ENCODE measurements at places on chromosomes 16 and 17.

DNA sequence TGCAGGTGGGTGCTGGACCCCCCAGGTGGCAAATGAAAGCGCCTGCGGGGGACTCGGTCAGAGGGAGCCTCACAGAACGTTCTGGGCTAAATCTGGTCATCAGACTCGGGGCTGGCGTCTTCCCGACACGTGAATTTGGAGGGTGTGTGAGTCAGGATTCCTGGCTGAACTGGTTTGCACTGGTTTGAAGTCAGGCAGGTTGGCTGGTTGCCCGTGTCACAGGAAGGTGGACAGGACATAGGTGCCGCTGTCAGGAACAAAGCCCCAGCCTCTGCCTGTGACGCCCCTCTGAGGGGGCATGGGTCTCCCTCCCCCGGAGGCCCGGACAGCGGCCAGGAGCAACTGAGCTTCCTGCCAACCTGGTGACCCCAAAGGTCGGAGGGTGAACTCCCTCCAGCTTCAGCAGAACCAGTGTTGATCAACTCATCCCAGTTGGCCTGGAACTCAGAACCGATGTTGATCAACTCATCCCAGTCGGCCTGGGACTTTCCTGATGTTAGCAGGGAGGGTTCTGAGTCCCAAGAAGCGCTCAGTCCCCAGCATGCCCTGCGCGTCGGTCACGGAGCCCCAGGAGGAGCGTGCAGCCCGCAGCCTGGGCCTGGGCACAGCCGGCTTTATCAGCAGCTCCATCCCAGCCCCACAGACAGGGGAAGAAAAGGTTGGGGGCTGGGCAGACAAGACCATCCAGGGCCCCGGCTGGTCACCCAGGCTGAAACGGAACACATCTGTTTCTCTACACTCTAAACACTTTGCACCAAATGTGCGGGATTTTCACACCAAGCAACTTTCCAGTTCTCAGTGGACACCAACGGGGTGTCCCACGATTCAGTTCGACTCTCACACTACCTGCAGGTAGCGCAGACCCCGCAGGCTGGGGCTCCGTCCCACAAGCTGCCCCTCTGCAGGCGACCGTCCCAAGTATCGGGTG, 14.4 kb upstream of the METRNL start:
- peak; percentile 1 for DNase-seq

DNA sequence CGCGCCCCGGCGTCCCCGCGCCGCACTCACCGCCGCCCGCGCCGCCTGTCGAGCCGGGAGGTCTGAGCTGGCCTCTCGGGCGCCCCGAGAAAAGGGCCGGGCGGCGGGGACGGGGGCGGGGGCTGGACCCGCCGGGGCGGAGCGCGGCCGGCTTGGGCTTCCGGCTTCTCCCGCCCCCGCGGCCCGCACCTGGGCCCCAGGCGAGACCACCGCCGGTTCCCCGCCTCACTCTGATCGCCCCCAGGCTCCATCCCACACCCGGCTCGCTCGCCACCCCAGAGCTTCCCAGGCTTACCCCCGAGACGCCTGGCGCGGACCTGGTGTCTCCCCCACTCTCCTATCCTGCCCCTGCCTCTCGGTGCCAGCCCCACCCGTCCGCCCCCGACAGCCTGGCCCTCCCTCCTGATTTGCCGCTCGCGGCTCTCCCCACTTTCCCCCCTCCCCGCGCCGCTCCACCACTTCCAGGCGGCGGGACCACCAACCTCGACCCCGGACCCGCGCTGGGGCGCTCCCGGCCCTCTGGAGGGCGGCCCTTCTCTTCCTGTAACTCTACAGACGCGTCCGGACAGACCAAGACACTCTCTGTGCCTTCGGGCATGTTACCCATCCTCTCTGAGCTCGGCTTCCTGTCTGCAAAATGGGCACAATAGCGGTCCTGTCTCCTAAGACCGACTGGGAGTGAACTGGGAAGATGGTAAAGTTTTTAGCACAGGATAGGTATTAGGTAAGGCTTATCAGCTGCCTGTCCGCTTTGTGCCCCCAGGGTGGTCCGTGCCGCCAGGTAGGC, at the start of gene LITAF:
Gene LITAF, minus strand, starts transcription at position 64 of the 787 bp plus-strand sequence. CDS start 30,189 bp downstream, outside the sequence.
- peak; percentile 46 for DNase-seq

GRCh38 chr17:19708431-19709175, 7.8 kb downstream of the SLC47A2 start:
- no peak for DNase-seq

GRCh38 chr16:24685539-24686432, 43.7 kb upstream of the TNRC6A start:
- no peak for DNase-seq

DNA sequence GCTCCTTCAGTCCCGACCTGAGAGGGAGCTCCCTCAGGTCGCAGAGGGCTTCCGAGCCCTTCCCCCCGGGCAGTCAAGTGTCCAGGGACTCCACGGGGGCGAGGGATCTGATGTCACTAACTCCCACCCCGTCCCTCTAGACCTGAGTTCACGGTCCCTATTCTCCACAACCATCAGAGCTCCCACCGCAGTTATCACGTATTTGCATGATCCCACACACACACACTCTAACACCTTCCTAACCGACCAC, 3.7 kb upstream of the PER1 start:
- no peak for DNase-seq

DNA sequence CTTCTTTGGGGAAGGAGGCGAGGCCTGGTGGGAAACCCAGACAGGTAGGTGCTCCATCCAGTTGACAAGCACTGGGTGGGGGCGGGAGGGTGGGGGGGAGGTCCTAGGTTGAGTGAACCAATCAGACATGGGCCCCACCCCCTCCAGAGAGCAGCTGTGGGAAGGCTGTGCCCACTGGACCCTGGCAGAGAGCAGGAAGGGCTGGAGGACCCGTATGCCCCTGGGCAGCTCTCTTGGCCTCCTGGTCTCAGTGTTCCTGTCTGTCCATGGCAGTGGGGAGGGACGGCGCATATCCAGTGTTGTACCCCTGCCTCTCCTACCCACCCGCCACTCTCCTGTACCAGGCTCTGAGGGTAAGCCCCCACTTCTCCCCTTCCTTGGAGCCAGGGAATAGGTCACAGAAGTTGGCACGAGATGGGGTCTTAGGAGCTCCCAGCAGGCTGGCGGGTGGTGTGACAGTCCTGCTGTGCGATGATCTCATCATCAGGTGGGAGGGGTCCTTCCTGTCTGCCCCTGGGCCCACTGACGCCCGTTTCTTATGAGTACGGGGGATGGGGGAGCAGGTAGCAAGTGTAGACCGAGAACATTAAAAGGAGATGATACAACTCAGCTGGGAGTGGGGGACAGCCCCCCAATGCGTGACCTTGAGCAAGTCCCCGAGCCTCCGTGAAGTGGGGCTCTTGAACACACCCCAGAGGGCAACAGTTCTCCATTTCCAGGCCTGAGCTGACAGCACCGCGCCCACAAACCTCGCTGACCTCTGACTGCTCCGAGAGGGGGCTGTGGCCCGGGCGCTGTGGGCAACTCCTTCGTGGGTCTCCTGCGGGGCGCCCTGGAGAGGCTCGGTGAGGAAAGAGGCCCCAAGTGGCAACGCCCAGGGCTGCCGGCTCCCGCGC, 1.2 kb upstream of the ZFPM1 start:
- DNase-seq: peak; percentile 28

DNA sequence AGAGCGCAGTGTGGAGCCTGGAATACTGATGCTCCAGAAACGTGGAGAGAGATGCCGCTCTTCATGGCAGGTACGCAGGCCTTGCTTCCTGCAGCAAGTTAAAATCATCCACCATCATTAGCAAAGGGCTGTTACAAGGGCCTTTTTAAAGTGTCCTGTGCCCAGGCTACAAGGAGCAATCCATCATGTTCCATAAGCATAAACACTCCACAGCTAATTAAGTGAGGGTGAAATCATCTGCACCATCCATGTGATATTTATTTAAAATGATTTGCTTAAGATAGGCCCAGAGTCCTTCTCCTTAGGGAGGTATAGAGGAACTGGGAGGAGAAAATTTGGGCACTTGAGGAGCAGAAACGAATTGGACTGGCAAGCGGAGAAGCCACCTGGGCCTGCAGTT, 372.1 kb downstream of the XYLT1 start:
- no peak for DNase-seq

DNA sequence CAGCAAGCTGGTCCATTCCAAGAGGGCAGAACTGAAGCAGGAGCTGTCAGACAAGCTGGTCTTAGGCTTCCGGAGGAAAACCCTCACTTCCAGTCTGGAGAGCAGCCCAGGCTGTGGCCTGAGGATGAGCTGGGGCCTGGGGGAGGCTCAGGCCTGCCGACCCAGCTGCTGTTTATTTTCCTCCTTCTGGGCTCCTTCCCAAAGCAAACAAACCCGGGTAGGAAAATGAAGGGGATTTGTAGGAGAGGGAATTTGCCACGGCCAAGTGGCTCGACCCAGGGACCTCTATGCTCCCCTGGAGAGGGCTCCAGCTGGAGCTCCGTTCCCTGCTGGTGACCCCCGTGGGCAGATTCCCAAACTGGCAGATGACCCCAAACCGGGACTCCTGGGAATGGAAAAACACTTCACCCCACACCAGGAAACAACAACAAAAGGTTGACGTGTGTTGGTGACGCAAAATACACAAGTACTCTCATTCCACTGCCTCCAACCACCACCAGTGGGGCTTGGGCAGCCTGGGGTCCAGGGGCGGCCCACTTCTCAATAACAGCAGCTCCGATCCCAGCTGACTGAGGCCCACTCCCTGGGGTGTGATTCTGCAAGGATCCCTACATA, 8.8 kb downstream of the JUP start:
- DNase-seq: no peak

GRCh38 chr16:5882087-5882640, 784.6 kb upstream of the EEF2KMT start:
- no peak for DNase-seq

- DNase-seq: no peak
These were observed 26.1 kb downstream of the CD300LG start for GRCh38 chr17:43873091-43873490.

GRCh38 chr17:31900877-31901276, 631 bp downstream of the UTP6 start:
- DNase-seq: no peak

- no peak for DNase-seq
These were observed 22.0 kb upstream of the GINS2 start for GRCh38 chr16:85710732-85711131.

- no peak for DNase-seq
These were observed 1.3 kb upstream of the PRRT2 start for GRCh38 chr16:29810699-29811169.

DNA sequence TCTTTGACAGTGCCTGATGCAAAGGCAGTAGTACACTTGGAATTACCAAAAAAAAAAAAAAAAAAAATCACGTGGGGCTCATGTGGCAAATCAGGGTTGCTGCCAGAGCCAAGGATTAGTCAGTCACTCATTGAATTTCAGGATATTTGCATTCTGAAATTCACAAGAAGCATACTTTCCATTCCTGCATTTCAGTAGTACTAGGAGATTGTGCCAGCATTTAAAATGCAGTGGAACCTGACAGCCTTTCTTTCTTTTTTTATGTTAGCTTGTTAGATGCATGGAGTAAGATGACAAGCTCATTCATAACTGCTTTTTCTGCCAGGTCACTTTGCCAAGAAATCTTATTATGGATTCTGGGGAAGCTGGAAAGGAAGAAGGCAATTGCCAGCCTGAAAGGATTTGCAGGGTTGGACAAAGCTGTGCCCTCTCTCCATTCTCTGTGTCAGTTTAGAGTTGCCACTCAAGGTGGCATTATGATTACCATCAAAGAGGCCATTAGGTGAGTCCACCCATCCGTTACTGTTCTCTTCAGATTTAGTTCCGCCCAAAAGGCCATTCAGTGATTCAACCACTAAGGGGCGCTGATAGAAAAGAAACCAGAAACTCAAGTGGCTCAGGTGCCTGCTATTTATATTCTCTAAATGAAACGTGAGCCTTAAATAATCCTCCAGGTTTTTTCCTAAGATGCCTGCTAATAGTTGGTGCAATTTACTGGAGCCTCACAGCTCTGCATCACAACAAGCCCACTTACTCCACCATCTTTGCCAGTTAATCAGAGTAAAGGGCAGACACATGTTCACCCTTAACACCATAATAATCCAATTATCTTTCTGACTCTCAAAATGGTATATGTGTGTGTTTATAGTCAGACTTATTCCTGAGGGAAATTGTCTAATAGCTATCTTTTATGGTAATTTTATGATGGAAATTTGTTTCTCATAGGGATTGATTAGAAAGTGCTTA, 59.0 kb downstream of the TANGO6 start:
- DNase-seq: no peak

DNA sequence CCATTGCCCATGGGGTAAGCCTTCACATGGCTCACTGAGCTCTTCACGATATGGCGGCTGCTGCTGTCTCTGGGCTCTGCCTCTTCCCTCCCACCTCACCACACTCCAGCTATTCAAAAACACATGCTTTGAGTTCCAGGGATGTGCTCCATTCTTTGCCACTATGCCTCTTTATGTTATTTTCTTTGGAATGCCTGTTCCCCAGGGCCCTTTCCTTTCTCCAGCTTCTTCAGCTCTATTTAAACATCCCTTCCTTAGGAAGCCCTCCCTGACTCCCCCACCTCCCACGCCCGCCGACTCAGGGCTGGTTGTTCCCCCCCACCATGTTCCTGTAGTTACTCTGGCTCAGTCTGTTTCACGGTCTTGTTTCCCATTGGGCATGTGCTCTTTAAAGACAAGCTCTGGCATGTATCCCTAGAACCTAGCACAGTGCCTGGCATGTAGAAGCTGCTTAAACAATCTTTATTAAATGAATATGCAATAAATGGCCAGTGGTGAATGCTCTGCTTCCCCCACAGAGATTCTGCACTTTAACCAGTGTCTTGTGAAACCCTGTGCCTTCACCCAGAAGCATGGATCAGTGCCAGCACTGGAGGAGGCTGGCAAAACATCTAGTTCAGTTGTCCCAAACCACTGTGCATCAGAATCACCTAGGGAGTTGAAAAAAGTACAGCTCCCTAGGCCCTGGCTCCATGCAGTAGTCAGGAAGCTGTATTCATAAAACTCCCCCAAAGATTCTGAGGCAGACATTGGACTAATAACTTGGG, 6.9 kb downstream of the MYCBPAP start:
- no peak for DNase-seq

DNA sequence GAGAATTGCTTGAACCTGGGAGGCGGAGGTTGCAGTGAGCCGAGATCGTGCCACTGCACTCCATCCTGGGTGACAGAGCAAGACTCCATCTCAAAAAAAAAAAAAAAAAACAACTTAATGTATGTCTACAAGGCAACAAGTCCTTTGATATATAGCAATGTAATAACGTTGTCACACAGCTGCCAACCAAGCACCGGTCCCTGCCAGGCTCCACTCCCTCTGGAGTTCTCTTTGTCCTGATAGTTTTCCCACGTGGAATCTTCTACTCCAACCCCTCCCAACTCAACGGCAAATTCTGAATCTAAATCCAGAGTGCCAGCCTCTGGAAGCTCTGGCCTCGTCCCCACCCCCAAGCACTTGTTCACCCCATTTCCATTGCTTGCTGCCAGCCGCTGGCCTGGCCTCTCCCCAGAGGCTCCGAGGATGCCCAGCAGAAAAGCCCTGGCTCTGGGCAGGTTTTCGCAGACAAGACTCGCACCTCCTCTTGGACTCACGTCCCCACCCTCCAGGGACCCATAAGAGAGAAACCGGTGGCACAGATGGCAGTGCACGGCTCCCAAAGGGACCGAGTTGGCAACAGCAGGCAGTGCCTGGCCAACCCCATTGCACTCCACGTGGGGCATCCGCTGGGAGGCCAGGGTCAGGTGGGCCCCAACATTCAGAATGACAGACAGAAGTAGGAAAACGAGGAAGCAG, 15.9 kb upstream of the CBX2 start:
- no peak for DNase-seq

GRCh38 chr17:58741121-58741625, 14.5 kb upstream of the PPM1E start:
- no peak for DNase-seq

- DNase-seq: no peak
These were observed 67.9 kb downstream of the N4BP1 start for GRCh38 chr16:48542020-48542473.

GRCh38 chr17:42389135-42389417, 834 bp upstream of the STAT3 start:
- no peak for DNase-seq

- peak; percentile 56 for DNase-seq
These were observed 2.0 kb downstream of the ADAT1 start for GRCh38 chr16:75621170-75621477.
